ENCODE measurements at places on chromosomes 3 and 15. TPM values are rescaled to one million over a fixed set of nuclear protein-coding genes. Genes with fewer than 3 reads are reported as not detected.
A peak's percentile ranks its signal among the peaks of the same experiment; 100 is the strongest.

DNA sequence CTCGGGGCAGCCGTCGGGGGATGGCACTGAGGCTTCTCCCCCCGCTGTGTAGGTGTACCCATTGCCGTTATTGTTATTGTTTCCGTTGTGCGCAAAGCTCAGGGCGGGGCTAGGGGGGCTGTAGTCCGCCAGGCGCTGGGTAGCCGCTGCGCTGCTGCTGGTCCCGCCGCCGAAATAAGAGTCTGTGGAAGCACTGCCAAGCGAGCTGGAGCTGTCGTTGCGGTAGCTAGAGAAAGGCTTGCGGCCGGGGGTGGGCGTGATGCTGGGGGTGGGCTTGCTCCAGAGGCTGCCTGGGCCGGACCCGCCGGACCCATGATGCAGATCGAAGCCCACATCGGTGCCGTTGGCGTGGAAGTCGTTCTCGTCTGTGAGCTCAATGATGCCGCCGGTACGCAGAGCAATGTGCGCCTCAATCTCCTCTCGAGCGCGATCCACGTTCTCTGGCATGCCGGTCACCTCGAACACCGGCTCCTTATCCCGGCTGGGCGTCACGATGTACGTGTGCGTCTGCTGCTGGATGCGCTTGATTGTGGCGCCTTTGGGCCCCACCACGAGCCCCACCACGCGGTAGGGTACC lies 1.9 kb downstream of the MEX3B start:
- peaks cover 3% of the 10 kb centered on the region for H3K4me1 ChIP-seq
- peak overlapping the region; percentile 65 for H3K4me3 ChIP-seq

The SLC12A1 gene
- polyA plus RNA-seq: 370 TPM

The SLC24A5 gene
- not detected for polyA plus RNA-seq

The P2RY14 gene
- polyA plus RNA-seq: 0.54 TPM

The BSN gene
- polyA plus RNA-seq: 0.11 TPM

The MORC1 gene
- polyA plus RNA-seq: not detected

DNA sequence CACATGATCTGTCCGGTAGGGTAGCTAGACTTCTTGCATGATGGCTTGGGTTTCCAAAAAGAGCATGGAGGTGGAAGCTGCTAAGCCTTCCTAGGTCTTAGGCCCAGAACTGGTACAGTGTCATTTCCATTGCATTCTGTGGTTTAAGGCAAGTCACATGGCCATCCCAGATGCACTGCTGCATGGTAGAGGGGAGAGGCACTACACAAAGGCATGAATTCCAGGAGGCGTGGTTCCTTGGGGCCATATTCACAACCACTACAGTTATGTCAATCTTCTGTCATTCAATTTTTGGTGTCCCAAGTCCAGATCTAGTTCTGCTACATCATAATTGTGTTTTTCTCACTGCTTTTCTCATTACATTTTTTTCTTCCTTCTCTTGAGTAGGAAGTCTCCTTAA lies 122.2 kb upstream of the CHRM5 start:
- H3K4me1 ChIP-seq: no peaks in the 10 kb centered on the region
- H3K36me3 ChIP-seq: no peaks in the 10 kb centered on the region
- no peaks in the 10 kb centered on the region for H3K27me3 ChIP-seq

The IQCF5 gene
- polyA plus RNA-seq: not detected

GRCh38 chr15:56759450-56759845 lies 26.1 kb upstream of the ZNF280D start:
- H3K27ac ChIP-seq: no peak overlapping the region
- DNase-seq: no peak
- no peaks in the 10 kb centered on the region for H3K36me3 ChIP-seq
- no peak overlapping the region for H3K4me3 ChIP-seq
- H3K4me1 ChIP-seq: no peaks in the 10 kb centered on the region

- no peaks in the 10 kb centered on the region for H3K27me3 ChIP-seq
- H3K36me3 ChIP-seq: no peaks in the 10 kb centered on the region
- H3K27ac ChIP-seq: no peak overlapping the region
- peaks cover 2% of the 10 kb centered on the region for H3K4me1 ChIP-seq
- DNase-seq: no peak
Measured at GRCh38 chr15:45884289-45884688, 249.5 kb downstream of the SQOR start.

DNA sequence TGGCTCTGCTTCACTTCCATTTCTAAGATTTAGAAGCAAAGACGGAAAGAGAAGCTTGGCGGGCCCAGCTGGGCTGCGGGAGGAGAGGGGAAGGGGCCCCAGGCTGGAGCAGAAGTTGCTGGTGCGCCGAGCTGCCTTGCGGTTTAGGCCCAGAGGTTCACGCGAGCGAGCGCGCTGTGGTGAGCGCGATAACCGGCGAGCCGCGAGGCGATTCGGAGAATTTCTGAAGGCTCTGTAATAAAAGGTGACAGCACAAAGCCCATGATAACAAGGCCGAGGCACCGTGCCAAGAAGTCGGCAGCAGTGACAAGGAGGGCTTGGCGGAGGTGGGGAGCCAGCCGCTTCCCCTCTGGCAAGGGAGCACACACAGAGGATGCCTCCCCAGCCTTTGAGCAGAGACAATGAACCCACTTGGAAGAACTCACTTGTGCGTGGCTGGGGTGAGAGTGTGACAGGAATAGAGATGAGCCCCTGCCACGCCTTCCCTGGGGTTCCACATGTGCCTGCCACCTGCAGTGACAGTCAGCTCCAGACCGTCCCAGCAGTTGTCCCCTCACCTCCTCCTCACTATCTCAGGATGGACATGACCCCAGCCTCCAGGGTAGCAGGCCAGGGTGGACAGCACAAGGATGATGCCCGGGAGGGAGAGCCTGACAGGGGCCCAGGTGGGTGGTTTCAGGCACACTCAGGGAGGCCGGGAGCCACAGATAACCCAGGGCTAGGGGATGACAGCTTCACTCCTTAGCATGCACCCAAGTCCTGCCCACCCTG lies 315.2 kb downstream of the UACA start:
- no peaks in the 10 kb centered on the region for H3K4me1 ChIP-seq
- H3K27ac ChIP-seq: no peak overlapping the region
- no peak overlapping the region for H3K4me3 ChIP-seq
- peak; percentile 49 for DNase-seq
- H3K36me3 ChIP-seq: no peaks in the 10 kb centered on the region
- H3K27me3 ChIP-seq: no peaks in the 10 kb centered on the region

- H3K27me3 ChIP-seq: no peaks in the 10 kb centered on the region
- peak overlapping the region; percentile 76 for H3K27ac ChIP-seq
- peaks cover 5% of the 10 kb centered on the region for H3K4me1 ChIP-seq
- no peak overlapping the region for H3K4me3 ChIP-seq
Measured at GRCh38 chr15:58147171-58147611, 9.0 kb downstream of the AQP9 start.

GRCh38 chr3:18237251-18238005 lies 187.7 kb downstream of the SATB1 start:
- H3K27ac ChIP-seq: no peak overlapping the region
- H3K27me3 ChIP-seq: no peaks in the 10 kb centered on the region
- H3K4me3 ChIP-seq: no peak overlapping the region
- no peaks in the 10 kb centered on the region for H3K36me3 ChIP-seq
- H3K4me1 ChIP-seq: no peaks in the 10 kb centered on the region

- H3K4me3 ChIP-seq: no peak within 1 kb of the TSS
- H3K27ac ChIP-seq: no peak within 1 kb of the TSS
- no peak for DNase-seq
- peaks cover 80% of the 10 kb centered on the region for H3K27me3 ChIP-seq
- H3K36me3 ChIP-seq: no peaks in the 10 kb centered on the region
- H3K4me1 ChIP-seq: no peaks in the 10 kb centered on the region
Measured at GRCh38 chr3:147406028-147406931, at the start of gene ZIC4. Gene ZIC4, minus strand, starts transcription at chr3:147406543. Its CDS starts 3,746 bp downstream, at chr3:147402797.

DNA sequence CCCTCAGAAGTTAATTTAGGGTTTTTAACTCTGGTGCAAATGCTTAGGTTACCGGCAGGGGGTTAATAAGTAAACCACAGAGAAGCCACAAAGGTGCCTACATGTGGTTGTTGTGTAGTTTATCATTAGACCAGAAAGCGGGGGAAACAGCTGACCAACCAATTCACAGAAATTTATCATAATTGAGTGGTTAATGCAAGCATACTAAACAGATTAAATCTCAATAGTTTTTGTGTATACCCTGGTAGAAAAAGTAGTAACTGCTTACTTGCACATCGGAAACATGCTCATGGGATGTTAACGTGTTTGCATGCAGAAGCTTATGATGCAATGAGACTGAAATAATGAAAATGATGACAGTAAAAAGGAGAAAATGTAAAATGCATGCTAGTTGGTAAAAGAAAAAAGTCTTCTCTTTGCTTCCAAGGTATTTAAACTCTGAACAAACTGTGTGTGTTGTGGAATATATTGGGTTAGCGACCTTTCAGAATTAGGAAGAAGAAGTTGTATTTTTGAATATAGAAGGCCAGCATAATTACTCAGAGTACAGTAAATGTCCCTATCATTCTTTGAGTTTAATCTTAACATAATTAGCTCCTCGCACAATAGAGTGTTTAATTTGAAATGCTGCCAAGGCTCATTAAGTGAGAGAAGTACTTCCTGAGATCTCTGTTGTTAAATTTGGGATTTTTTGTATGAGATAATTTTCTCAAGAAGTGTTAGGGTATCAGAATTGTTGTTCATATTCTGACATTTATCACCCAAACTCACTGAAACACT lies 316.2 kb downstream of the PTPRG start:
- peak overlapping the region; percentile 28 for H3K27ac ChIP-seq
- no peaks in the 10 kb centered on the region for H3K36me3 ChIP-seq
- peaks cover 30% of the 10 kb centered on the region for H3K4me1 ChIP-seq

The CPN2 gene
- polyA plus RNA-seq: 15.8 TPM

GRCh38 chr3:40054568-40055222 lies 245.3 kb downstream of the MYRIP start:
- no peak overlapping the region for H3K4me3 ChIP-seq
- no peak for DNase-seq
- no peak overlapping the region for H3K27ac ChIP-seq
- no peaks in the 10 kb centered on the region for H3K36me3 ChIP-seq
- no peaks in the 10 kb centered on the region for H3K27me3 ChIP-seq
- no peaks in the 10 kb centered on the region for H3K4me1 ChIP-seq

DNA sequence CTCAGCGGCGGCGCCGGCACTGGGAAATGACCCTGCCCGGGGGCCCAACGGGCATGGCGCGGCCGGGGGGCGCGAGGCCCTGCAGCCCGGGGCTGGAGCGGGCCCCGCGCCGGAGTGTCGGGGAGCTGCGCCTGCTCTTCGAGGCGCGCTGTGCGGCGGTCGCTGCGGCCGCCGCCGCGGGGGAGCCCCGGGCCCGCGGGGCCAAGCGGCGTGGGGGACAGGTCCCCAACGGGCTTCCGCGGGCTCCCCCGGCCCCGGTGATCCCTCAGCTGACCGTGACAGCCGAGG lies 172 bp downstream of the ITPKA start:
- peaks cover 13% of the 10 kb centered on the region for H3K4me1 ChIP-seq
- no peaks in the 10 kb centered on the region for H3K36me3 ChIP-seq
- no peak overlapping the region for H3K4me3 ChIP-seq
- peaks cover 8% of the 10 kb centered on the region for H3K27me3 ChIP-seq

DNA sequence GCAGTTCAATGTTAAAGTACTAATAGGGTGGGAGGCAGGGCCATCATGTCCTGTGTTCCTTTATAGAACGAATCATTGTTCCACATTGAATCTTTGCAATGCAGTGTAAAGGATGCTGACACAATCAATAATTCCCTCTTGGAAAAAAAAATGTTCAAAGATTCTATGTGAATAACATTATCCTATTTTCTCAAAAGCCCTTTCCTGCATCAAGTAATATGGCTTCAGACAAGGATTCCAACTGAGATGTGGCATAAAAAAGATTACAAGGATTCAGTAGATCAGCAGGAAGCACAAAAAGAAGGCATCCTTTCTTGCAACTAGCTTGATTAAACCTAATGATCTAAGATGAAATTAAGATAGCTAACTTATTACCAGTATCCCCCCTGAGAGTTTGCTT lies 454.0 kb upstream of the CADM2 start:
- H3K27ac ChIP-seq: no peak overlapping the region
- DNase-seq: no peak

The FETUB gene
- polyA plus RNA-seq: not detected

GRCh38 chr15:94026458-94027304 lies 204.7 kb upstream of the MCTP2 start:
- no peak overlapping the region for H3K4me3 ChIP-seq
- H3K27me3 ChIP-seq: no peaks in the 10 kb centered on the region
- H3K27ac ChIP-seq: no peak overlapping the region
- H3K4me1 ChIP-seq: no peaks in the 10 kb centered on the region
- H3K36me3 ChIP-seq: no peaks in the 10 kb centered on the region

DNA sequence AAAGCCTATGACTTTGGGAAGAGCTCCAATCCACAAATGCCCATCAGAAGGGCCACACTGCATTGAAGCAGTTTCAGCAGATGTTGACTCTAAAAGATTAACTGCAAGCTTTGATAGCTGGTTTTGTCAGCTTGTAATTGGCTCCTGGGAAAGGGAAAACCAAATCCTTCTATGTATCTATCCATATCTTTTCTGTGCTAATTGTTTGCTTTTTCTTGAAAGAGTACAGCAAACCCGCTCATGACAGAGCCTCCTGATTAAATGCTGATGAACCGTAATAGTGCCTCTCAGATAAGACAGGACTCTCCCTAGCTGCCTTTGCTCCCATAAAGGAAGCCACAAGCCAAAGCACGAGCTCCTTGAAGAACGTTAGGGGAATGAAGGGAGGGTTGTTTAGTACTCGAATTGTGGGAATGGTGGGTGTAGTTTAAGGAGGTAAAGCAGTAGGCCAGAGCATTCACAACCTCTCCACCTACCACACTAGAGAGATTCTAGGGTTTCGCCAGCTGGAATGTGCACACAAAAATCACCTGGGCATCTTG lies 33.6 kb upstream of the LRIG1 start:
- no peak overlapping the region for H3K4me3 ChIP-seq
- no peak for DNase-seq
- H3K27ac ChIP-seq: no peak overlapping the region

DNA sequence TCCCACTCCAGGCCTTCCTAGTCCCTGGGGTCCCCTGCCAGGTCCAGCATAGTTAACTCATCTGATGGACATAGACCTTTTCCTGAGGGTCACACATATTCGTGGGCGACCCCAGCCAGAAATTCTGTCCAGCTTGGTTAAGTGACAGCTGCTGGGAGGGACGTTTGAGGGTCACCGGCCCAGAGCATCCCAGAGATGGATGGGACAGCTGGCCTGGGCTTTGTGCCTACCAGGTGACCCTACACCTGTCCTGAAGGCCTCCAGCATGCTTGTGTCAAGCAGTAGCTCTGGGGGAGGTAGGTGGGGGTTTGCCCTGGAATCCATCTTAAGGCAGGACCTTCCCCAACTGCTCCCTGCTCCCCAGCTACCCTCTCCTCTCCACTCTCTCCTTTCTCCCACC lies 9.1 kb upstream of the DAG1 start:
- no peak for DNase-seq
- peak overlapping the region; percentile 76 for H3K27ac ChIP-seq
- no peaks in the 10 kb centered on the region for H3K27me3 ChIP-seq
- no peaks in the 10 kb centered on the region for H3K4me1 ChIP-seq
- no peak overlapping the region for H3K4me3 ChIP-seq
- no peaks in the 10 kb centered on the region for H3K36me3 ChIP-seq

- no peaks in the 10 kb centered on the region for H3K36me3 ChIP-seq
- peak overlapping the region; percentile 79 for H3K27ac ChIP-seq
- no peaks in the 10 kb centered on the region for H3K27me3 ChIP-seq
- DNase-seq: peak; percentile 96
- H3K4me1 ChIP-seq: peaks cover 13% of the 10 kb centered on the region
Measured at GRCh38 chr15:73982222-73982962, 9.7 kb downstream of the STOML1 start.

GRCh38 chr15:38074029-38074428 lies 139.6 kb downstream of the TMCO5A start:
- no peaks in the 10 kb centered on the region for H3K36me3 ChIP-seq
- no peak for DNase-seq
- peak overlapping the region; percentile 74 for H3K4me3 ChIP-seq
- no peaks in the 10 kb centered on the region for H3K27me3 ChIP-seq
- H3K27ac ChIP-seq: peak overlapping the region; percentile 91

The TBL1XR1 gene
- 31.3 TPM for polyA plus RNA-seq

All from kidney (tissue), 22 donors.